ENCODE measurements at places on chromosomes 2 and 18.
A peak's percentile ranks its signal among the peaks of the same experiment; 100 is the strongest.

- no peak for DNase-seq
These were observed 382.1 kb downstream of the ZEB2 start for GRCh38 chr2:144137705-144138428.

DNA sequence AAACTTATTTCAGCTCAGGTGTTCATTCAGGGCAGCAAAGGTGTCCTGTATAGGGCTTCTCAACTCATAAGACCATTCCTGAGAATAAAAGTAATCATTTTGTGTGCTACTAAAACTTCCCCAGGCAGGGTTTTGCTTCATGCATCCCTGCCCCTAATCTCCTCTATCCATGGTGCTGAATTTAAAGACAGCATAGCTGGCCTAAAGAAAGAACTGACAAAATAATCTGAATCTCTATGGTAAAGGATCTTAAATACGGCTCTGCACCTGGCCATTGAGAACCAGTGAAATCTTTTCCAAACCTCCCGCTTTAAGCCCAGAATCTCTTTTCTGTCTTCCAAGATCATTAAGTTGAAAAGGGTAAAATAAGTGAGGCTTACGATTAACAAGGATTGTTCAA is 292.1 kb upstream of the KLHL29 start:
- no peak for DNase-seq

GRCh38 chr2:207041786-207042554 is 102.7 kb downstream of the CPO start:
- DNase-seq, result no peak

- DNase-seq, result no peak
These were observed 16.6 kb downstream of the MALL start for GRCh38 chr2:110099038-110099425.

DNA sequence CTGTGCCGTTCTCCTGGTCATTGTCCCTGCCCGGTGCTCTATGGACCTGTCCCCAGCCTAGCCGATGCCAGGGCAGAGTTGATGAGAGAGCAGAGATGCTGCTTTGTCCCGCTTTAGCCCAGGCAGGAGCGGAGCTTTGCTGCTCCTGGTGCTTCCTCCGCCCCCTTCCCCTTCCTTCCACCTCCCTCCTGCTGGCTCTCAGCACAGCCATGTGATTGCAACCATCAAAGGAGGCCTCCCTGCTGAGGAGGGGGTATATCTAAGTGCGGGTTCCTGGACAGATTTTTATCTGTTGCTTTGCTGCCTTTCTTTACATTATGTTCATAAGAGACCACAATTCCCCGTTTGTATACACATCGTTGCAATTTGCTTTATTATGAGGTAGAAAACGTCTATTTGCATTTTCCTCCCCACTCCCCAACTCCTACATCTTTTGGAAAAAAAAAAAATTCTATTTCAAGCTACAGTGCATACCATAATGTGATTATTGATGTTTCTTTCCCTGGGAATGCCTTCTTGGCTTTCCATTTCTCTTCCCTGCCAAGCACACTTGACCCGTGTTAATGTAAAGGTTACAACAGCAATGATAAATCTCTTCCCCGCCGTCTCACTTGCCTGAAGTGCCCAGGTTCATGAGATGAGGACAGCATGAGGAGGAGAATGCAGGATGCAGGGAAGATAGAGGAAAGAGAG is 25.4 kb downstream of the ALPK2 start:
- no peak for DNase-seq

DNA sequence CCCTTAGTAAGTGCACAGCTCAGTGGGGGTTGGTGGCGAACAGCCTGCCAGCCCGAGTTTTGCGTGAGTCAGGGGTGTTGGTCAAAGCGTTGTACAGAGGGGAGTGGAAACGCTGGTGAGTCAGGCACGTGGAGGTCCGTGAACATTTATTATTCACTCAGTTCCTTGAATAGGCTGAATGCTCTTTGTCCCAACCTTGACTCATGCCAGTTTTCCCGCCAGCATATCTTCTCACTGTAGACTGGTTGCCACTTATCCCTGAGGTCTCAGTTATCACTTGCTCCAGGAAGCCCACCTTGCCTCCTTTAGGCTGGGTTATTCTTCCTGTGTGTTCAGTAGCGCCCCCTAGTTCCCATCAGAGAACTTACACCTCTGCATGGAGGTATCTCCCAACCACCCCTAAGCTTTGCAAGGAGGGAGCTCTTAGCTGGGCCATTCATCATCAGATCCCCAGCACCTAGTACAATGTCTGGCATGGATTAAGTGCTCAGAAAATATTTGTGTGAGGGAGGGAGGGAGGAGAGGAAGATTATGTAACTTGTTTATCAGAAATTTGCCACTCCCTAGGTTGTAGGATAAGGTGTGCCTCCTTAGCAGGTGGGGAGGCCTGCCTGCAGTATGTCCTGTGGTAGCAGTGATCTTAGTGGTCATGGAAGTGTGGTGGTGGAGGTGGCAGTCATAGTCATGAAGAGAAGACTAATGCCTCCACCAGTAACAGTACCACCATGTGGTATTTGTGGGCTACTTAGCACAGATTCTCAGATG is 72.1 kb downstream of the CABLES1 start:
- no peak for DNase-seq

DNA sequence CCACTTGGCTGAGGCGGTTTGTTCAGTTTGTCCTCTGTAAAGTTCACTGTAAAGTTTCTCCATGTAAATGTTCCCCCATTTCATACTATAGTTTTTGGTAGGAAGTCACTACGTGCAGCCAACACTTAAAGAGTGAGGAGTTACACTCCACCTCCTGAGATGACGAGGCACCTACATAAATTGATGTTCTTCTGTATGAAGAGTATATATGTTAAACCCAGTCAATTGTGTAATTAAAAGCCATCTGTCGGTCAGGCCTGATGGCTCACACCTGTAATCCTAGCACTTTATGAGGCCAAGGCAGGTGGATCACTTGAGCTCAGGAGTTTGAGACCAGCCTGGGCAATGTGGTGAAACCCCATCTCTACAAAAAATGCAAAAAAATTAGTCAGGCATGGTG is 7.6 kb downstream of the PIGN start:
- DNase-seq, result no peak

GRCh38 chr2:20355131-20355530 is 4.5 kb upstream of the PUM2 start:
- no peak for DNase-seq

DNA sequence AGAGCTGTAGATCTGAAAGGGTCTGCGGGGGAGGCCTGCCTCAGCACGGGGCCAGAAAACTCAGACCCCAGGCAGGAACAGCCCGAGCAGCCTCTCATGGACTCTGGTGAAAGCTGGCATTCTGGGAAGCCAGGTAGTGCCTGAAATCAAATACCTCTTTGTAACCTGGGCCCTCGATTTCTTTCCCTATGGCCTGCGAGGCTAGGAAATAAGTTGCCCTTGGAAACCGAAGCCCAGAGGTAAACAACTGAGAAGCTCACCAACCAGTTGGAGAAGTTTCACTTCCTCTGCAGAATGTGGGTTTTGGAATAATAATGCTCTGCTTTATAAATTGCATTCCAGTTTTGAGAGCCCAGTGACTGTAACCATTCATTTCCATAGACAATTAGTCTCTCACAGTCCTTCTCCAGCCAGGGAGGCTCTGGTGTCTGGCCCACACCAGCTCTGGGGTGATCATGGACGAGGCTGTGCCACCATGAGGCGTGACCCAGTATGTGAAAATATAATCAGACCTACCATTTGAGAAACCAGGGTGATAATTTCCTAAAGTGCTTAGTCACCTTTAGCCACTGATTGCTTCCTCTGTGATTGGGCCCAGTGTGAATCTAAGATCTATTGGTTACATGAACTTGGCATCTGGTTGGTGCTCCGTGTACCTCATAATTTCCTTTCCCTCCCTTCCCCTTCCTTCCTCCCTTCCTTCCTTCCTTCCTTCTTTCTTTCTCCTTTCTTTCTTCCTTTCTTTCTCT is 133.1 kb upstream of the PELI1 start:
- no peak for DNase-seq

- no peak for DNase-seq
These were observed 30.1 kb upstream of the EML4 start for GRCh38 chr2:42139101-42139500.

DNA sequence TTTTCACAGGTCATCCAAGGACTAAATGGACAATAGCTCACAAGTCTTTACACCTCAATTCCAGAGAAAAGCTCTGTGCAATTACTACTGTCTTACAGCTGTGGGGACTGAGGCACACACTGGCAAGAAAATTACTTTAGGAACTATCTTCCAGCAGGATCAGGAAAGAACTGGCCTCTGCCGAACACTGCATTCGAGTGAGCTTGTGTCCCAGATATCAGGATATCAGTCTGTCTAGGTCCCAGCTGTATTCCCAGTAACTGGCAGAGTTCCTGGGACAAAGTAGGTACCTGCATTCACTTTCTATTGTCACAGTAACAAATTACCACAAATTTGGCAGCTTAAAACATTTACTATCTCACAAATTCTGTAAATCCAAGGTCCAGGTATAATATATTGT is 183.7 kb downstream of the IRS1 start:
- DNase-seq, result no peak

GRCh38 chr2:142786918-142787702 is 90.4 kb upstream of the KYNU start:
- no peak for DNase-seq

- DNase-seq, result no peak
These were observed 327.8 kb upstream of the SOX11 start for GRCh38 chr2:5364361-5364760.

DNA sequence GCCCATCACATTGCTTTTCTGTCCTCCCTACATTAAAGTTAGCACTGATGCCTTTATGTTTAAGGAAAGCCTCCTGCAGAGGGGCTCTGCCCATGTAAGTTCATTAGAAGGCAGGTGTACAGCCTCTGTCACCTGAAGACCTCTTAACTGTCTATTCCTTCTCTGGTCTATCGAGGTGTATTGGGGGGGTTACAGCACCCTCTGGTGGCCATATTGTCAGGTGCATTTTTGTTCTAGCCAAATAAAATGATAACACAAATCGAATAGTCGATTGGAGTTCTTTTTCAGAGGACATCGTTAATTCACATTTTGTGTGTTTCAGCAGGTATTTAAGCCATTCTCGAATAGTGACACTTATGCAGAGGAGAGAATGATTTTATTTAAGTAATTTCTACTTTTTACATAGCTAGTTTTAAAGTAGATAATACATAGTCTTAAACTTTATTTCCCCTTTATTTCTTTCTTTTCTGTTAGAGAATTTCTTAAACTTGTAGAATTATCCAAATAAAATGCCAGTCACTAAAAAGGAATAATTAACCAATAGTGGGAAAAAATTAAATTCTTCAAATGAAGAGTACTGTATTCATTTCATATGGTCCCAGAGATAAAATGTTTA is 136.8 kb downstream of the NEDD4L start:
- peak; percentile 14 for DNase-seq

DNA sequence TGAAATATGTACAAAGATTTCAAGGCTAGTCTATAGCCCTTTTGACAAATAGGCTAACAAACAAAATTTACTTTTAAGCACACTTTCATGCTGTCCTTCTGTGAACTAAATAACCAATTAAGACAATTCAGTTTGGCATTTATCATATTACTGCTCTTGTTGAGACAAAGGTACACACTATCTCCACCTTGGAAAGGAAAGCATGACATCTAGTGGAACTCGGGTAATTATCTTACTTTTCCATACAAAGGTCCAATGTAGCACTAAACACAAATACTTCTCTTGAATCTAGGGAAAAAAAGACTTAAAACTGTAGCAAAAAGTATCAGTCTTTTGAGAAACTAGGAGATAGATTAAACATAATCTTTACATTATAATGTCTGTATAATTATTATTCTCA is 125.0 kb upstream of the CD226 start:
- DNase-seq, result no peak

- no peak for DNase-seq
These were observed 4.4 kb upstream of the ZEB2 start for GRCh38 chr2:144524118-144525009.

- DNase-seq, result no peak
These were observed 152.9 kb upstream of the DNMT3A start for GRCh38 chr2:25494616-25495015.

DNA sequence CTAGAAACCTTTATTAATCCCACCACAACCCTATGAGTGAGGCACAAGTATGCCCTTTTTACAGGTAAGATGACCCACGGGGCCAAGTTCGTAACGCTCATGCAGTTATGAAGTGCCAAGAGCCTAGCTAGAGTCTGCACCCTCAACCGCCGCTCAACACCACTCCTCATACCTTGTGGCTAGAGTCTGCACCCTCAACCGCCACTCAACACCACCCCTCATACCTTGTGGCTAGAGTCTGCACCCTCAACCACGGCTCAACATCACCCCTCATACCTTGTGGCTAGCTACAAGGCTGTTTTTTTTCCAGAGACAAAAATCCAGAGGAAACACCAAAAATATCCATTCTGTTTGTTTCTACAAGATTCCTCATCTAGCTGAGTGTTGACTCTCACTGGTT is 4.6 kb downstream of the TXNL4A start:
- no peak for DNase-seq

DNA sequence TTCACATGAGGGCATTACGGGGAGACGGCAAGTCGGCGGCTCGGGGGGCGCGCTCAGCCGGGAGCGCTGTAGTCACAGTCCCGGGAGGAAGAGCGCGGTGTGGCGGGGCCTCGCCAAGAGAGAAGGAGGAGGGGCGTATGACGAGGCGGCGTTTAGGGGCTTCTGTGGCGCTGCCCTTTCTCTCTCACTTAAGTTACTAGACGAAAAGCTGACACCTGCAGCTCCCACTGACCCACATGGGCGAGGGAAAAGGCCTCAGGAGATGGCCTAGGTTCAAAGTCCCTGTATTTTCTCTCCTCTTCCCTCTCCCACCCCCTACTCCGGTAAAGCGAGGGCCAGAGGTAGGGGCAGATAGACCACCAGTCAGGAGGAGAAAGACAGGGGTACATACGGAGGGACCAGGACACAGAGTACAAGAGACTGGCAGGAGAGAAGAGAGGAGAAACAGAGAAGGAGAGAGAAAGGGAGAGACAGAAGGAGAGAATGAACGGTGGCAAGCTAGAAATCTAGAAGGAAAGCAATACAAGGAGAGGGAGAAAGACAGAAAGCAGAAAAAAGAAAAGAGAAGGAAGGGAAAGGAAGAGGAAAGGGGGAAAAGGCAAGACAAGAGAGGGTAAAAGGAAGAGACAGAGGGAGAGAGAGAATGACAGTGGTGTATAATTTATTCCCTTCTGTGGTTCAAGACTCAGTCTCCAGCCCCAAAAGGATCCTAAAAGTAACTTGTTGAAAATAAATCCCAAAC is 3.8 kb downstream of the SIX2 start:
- no peak for DNase-seq

DNA sequence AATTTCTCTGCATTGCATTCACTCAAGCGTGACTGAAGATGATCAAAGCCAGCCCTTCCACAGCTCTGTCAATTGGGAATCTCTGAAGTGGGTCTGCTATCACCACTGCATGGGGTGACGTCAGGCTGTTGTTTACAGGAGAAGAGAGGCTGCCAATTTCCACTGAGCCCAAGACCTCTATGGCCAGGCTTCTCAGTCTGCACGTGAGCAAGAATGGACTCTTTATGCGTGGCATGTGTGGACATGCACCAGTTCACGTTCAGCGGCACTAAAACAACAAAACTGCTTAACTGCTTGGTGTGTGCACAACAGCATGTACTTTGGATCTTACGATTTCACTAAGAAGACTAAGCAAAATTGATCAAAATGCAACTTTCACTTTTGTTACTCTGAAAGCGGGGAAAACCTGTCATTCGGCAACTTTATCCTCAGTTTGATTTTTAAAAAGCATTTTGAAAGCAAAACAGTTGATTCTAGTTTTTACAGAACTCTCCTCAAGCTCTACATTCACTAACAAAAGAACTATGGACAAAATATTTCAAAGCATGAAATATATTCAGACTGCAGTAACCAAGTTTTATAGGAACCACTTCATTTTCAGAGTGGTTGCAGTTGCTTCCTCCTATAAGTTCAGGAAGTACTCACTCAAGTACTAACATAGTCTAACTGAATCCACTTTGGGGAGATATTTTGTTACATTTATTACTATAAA is 77.0 kb upstream of the SERTAD2 start:
- DNase-seq, result no peak

Data from stimulated activated CD8-positive, alpha-beta memory T cell treated with anti-CD3 and anti-CD28 coated beads, Interleukin-2, amount 100 ng/mL, for 48 hours (primary cell).